ENCODE measurements at places on chromosomes 4 and X.

GRCh38 chr4:16801356-16801755, 97.1 kb downstream of the LDB2 start:
- no peak for DNase-seq

GRCh38 chrX:133185938-133186337, 32.2 kb downstream of the TFDP3 start:
- DNase-seq: no peak

DNA sequence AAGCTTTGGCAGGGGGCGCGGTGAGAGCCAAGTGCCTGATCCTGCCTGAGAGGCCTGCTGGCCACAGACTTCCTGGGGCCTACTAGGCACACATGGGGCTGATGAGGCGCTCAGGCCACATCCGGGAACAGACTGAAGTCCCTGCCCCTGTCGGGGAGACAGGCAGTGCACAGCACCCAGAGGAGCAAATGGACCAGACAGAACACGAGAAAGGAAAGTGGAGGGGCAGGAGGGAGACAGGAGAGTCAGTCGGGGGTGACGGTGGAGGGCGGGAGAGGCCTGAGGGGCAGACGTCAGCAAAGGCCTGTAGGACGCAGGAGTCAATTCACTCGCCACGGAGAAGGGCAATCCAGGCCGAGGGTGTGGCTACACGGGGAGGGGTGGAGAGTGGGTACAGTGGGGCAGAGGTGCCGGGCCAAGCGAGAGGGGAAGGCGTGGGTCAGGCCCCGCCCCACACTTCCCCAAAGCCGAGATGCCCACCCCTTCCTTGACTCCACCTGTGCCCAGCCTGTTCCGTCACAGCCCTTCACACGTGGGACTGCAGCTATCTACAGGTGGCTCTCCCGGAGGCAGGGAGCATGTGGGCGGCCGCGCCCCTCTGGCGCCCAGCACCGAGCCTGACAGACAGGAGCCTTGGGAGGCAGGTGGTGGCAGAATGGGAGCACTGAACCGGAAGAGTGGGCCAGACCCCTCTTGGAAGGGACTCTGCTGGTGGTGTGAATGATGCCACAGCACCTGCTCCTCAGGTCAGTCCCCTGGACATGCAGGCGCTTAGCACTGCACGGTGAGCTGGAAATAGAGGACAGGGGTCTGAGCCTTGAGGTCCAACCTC, 20.5 kb downstream of the NOP14 start:
- no peak for DNase-seq

DNA sequence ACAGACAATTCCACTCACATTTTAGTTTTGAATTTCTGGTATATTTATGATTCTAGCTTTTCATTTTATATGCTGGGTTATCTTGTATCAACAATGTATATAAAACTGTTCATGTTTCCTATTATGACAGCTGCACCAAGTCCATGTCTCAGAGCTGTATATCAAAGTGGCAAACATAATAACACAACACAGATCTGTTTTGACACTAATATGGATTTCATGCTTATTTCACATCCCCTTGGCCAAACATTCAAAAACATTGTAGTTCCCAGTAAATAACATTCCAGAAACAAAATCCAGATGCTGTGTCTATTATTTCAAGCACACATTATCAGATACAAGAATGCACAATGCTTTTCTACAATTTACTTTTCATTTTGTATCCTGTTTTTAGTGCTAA, 380.6 kb upstream of the MAGEB2 start:
- DNase-seq: no peak

DNA sequence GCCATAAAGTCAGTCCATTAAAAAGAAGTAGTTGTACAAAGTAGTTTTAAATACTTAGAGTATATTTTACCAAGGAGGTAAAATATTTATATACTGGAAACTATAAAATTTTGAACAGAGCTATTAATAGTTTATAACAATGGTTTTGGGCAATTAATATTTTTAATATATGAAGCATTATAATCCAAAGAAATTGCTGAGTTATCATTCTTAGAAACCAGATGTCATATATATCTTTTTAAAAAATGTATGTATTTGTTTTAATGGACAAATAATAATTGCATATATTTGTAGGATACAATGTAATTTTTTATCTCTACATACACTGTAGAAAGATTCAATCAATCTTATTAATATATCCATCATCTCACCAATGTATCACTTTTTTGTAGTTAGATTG, 207.8 kb downstream of the CXXC4 start:
- no peak for DNase-seq

DNA sequence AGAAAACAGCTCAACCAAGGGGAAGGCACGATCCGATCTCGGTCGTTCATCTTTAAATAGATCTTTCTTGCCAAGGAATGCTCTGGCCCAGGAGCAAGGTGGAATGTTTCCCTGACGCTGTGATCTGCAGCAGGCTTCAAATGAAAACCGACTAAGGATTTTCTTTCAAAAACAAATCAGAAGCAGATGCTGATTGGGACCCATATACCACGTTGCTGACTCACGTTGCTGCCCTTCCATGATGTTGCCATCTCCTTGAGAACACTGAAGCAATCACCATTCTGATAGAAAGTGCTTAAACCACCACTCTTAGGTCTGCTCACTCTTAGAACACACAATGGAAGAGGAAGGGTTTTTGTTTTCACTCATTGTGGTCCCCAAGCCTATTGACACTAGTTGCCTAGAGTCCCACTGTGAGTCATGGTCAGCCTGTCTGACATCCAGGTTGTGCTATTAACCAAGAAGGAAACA, 26.1 kb downstream of the LAMTOR3 start:
- DNase-seq: no peak

- DNase-seq: no peak
These were observed 1138.1 kb downstream of the ARAP2 start for GRCh38 chr4:35106091-35106734.

DNA sequence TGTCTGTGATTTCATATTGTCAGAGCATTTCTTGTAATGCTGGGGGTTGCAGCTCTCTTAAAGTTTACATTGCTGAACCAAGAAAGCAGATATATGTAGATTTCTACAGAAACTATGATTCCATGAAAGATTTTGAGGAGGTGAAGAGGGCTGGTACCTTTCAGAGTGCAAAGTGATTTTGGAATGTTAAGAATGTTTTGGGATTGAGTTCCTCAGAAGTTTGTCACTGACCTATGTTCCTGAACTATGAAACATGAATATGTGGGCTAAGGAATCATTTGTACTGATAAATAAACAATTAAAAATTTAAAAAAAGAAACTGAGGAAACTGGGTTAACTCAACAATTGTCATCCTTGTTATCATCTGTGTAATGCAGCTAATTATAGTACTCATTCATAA, 12.3 kb upstream of the CHIC2 start:
- DNase-seq: no peak

All from activated CD4-positive, alpha-beta T cell treated with anti-CD3 and anti-CD28 coated beads, Interleukin-2, amount 50 U/mL, for 4 hours (primary cell).